ENCODE measurements at places on chromosomes 1 and 21.

- no peak for DNase-seq
Observed at GRCh38 chr1:222168621-222169020, 379.3 kb downstream of the HHIPL2 start.

- DNase-seq: no peak
Observed at GRCh38 chr1:246483569-246483933, 23.5 kb downstream of the SMYD3 start.

DNA sequence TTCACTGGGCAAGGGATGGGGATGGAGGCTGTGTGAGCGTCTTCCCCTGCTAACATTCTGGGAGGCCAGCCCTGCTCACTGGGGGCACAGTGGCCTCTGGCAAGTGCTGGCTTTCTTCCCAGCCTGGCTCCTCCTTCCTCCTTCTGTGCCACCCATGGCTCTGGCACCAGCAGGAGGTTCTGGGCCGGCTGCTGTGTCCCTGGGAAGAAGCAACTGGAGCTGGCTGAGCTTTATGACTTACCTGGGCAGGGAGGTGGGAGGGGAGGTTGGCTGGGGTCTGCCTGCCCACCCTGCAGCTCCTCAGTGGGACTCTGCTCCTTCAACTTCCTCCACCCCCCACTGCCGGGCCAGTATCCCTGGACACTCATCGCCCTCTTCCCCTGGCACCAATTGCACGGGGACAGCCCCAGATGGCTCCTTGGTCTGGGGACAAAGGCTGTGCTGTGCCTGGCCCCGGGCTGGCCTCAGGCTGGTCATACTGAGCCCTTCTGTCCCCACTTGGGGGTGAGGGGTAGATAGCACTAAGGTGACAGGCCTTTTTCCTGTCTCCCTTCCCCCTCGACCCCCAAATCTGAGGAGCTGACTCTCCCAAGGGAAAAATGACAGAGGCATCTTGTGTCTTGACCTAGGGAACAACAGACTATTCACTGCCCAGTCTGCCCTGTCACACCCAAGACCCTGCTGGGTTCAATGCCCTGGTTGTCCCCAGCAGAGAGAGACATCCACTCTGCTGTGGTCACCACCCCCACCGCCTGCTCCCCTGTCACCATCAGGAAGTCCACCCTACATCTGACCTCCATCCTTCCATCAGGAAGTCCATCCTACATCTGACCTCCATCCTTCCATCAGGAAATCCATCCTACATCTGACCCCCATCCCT is 14.4 kb downstream of the CDK18 start:
- no peak for DNase-seq

- DNase-seq: no peak
Observed at GRCh38 chr1:154808261-154808908, 61.7 kb downstream of the KCNN3 start.

GRCh38 chr1:29180497-29181412 is 945 bp downstream of the SRSF4 start:
- no peak for DNase-seq

GRCh38 chr1:110436635-110437034 is 14.3 kb upstream of the PROK1 start:
- DNase-seq: no peak

DNA sequence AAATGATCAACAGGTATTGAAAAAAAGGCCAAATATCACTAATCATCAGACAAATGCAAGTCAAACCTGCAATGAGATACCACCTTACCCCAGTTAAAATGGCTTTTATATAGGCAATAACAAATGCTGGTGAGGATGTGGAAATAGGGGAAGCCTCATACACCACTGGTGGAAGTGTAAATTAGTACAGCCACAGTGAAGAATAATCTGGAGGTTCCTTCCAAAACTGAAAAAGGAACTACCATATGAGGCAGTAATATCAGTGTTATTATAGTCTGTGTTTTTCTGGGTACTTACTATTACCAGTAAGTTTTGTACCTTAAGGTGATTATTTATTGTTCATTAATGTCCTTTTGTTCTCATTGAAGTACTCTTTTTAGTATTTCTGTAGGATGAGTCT is 201.3 kb downstream of the MRPL39 start:
- DNase-seq: no peak

DNA sequence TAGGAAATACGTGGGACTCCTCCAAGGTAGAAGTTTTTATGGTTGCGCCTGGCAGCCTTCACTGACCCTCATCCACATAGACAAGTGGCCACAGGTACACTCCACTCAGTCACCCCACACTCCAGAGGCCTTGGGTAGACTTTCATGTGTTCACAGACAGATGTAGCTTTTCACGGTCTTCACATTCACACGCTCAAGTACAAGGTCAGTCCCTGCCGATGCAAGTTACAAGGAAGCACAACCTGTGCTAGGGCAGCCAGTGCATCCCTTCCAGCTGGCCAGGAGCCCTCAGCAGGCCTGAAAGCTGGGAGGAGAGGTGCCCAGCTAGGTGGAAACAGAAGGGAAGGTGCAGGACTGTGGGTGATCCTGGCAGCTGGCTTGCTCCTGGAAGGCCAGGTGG is 55.5 kb upstream of the FAM20B start:
- DNase-seq: no peak

GRCh38 chr1:51584021-51584420 is 32.9 kb upstream of the OSBPL9 start:
- no peak for DNase-seq

- no peak for DNase-seq
Observed at GRCh38 chr21:35868869-35869223, 191.5 kb downstream of the SETD4 start.

DNA sequence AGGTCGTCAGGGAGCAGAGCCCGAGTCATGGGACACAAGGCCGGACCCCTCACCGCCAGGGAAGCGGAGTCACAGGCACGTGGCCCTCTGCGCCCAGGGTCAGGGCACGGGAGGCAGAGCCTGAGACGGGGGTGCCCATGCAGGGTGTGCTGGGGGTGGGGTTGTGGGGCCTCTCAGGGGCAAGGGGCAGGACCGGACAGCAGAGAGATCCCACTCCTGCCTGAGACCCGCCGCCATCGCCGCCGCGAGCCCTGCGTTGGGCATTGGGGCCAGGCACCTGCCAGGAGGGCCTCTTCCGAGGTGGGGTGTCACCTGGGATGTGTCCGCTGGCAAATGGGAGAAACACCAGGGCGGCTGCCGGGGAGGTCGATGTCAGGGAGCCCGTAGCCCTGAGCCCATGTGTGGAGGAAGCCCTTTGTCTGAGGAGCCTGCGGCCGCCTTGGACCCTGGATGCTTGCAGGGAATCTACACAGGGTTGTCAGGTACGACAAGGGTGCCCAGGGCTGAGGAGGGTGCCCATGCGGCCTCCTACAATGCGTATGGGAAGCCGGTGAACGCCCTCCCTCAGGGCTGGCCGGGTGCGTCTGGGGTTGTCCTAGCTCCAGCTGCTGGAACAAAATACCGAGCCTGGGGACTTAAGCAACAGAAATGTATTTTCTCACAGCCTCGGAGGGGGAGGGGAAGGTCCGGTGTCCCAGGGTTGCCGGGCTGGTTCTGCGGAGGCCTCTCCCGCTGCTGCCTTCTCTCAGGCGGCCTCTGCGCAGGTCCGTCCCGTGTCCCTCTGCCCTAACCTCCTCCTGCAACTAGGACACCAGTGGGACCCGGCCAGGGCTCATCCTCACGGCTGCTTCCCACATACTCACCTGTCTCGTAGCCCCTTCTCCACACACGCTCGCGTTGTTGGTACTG is 16.4 kb upstream of the C1orf159 start:
- no peak for DNase-seq

DNA sequence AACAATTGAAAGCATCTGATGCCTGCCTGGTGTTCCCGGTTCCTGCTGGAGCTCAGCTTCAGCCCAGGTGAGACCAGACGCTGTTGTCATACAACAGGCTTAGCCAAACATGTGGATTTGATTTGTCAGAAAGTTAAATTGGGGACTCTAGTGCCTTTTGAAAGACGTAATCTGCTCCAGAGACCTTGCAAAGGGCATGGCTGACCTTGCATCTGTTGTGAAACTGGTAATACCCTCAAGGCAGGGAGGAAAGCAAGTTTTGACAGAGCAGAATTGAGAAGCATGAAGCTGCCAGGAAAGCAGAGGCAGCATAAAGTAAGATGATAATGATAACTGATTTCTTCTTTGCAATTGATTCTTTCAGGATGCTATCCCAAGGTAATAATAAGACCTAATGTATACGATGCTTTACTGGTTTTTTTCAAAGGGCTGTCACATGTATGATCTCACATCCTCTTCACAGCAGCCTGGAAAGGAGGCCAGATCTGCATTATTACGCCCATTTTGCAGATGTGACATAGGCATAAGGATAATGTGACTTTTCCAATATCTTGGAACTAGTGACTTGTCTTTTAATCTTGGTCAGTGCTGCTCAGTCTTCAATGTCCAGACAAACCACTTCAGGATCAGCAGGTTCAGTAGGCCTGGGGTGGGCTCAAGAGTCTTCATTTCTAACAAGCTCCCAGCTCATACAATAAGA is 24.7 kb upstream of the CNN3 start:
- DNase-seq: no peak

DNA sequence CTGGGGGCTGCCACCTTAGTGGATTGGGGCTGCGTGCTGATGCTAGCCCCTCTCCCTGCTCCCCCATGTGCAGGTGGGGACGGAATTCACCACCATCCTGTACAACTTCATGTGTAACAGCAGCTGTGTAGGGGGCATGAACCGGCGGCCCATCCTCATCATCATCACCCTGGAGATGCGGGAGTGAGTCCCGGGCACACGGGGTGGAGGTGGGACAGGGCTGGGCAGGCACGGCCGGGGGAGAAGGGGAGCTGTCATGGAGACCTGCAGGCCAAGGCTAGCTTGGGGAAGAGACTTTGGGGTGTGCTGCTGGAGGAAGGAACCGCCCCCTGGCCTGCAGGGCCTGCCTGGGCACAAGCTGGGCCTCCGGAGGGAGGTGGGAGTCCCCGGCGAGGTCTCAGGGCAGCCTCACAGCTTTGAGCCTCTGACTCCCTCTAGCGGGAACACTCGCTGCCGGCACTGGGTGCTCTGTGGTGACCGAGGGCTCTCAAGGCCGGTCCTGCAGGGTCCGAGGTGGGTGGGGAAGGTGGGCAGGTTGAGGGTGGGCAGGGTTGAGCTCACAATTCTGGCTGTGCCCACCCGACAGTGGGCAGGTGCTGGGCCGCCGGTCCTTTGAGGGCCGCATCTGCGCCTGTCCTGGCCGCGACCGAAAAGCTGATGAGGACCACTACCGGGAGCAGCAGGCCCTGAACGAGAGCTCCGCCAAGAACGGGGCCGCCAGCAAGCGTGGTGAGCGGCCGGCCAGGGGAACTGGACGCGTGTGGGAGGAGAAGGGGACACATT is 25.0 kb upstream of the CCDC27 start:
- no peak for DNase-seq

DNA sequence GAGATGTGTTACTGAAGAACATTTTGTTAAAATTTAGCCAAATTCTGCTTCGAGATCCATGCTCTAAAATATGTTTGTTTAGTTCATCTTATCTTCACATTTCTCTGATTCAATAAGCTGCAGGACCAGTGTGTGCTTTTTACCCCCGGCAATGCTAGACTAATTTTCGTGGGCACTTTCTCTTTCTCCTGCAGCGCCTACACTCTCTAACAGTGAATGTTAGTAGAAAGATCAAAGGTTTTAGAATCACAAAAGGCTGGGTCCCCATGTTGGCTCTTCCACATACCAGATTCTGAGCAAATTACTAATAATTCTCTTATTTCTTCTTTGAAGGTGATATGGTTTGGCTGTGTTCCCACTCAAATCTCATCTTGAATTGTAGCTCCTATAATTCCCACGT is 8.5 kb downstream of the CHML start:
- no peak for DNase-seq

DNA sequence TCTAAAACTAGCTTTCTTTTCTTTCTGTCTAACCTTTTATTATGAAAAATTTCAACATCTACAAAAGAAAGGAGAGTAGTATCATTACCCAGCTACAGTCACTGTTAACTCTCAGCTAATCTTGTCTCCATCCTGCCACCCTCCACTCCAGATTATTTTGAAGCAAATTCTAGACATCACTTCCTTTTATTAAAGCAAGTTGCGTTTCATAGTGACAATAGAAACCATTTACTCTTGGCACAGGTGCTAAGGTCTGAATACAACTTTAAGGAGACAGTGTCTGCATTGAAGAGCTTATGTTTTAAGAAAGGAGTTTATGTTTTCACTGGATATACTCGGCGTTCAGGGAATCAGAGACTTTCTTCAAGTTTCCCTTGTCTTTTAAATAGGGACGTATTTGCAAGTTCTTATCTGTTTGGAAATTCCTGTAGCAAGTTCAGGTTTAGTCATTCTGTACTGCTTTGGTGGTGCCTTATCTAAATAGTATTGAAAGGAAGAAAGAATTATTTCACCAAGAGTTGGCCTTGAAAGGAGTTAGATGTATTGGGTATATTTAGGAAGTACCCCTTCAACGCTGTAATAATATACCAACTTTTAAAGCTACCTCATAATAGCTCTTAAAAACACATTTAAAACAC is 42.7 kb downstream of the ITSN1 start:
- no peak for DNase-seq

DNA sequence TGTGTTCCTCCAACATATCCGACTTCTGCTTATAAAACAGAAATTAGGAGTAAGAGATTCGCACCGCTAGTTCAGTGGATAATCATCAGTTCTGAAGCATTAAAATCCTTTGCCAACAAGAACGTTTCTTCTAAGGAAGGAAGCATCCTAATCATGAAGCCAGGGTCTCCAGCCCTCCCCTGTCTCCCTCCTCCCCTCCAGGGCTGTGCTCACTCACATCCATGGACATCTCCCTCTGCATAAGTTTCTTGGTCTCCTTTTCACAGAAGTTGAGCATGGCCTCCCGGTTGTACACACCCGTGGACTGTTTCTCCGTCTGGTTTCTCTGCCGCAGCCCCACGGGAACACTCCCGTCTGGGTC is 505 bp downstream of the LMOD1 start:
- no peak for DNase-seq
